ENCODE measurements at places on chromosomes 7 and 10.

GRCh38 chr7:106369816-106370215 is 85.0 kb upstream of the NAMPT start:
- no peak for DNase-seq

DNA sequence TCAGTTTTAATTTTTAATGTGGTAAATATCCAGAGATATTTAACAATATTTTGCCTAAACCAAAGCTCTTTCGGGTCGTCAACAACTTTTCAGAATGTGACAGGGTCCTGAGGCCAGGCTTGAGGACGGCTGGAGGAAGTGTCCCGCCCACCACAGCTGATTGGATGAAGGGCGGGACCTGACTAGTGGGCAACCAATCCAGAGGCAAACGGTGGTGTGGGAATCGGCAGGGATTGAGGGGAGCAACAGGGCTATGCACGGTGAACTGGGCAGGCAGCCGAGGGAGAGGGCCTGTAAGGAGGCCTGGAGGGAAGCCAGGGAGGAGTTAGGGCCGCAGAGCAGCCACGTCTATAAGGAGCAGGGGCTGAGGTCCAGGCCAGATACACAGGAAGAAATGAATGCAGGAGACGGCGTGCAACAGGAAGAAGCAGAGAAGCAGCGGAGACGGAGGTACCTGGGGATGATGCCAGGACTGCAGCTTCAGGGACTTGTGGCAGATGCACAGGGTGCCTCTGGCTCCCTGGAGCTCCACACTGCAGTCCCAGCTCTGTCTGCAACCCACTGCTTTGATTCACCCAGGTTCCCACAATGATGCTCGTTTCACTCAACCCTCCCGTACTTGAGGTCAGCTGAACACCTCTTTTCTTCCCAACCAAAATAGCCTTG is 46.1 kb upstream of the ZMIZ1 start:
- no peak for DNase-seq

DNA sequence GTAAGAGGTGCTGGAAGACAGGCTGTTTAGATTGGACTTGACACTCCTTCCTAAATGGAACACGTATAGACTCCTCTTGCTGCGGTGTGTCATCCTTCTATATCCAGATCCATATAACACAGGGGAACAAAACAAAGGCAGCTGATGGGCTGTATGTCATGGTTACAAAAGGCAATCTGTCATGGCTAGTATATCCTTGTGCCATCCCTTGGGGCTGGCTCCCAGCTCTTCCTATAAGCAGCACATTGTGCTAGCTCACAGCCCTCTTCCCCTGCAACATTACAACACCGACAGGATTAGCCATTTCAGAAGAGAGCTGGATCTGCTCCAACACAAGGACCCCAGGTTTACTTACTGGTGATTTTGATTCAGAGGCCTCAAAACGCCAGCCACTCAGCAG is 15.3 kb downstream of the LIPK start:
- DNase-seq: no peak

- no peak for DNase-seq
These were observed 34.1 kb upstream of the NOBOX start for GRCh38 chr7:144437370-144438191.

GRCh38 chr7:30750683-30751650 is 968 bp upstream of the INMT start:
- DNase-seq: no peak

- DNase-seq: no peak
These were observed 615.0 kb downstream of the ANKRD7 start for GRCh38 chr7:118839515-118839914.

GRCh38 chr10:122576291-122576690 is 15.7 kb downstream of the DMBT1 start:
- DNase-seq: no peak

GRCh38 chr7:13139436-13139835 is 452.0 kb downstream of the ARL4A start:
- DNase-seq: no peak

DNA sequence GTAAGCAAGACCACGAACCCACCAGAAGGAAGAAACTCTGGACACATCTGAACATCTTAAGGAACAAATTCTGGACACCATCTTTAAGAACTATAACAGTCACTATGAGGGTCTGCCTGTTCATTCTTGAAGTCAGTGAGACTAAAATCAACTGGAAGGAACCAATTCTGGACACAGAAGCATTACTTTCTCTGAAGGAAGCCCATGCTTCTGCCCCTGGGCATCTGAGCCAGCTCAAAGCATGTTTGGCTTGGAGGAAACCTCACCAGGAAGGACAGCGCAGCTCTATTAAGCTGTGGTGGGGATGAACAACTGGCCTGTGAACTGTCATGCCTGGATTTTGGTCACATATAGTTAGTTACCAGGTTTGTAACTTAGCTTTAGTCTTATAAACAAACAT is 132.4 kb upstream of the GDF10 start:
- DNase-seq: no peak

- no peak for DNase-seq
These were observed 182.3 kb upstream of the CDCA7L start for GRCh38 chr7:22127835-22128527.

DNA sequence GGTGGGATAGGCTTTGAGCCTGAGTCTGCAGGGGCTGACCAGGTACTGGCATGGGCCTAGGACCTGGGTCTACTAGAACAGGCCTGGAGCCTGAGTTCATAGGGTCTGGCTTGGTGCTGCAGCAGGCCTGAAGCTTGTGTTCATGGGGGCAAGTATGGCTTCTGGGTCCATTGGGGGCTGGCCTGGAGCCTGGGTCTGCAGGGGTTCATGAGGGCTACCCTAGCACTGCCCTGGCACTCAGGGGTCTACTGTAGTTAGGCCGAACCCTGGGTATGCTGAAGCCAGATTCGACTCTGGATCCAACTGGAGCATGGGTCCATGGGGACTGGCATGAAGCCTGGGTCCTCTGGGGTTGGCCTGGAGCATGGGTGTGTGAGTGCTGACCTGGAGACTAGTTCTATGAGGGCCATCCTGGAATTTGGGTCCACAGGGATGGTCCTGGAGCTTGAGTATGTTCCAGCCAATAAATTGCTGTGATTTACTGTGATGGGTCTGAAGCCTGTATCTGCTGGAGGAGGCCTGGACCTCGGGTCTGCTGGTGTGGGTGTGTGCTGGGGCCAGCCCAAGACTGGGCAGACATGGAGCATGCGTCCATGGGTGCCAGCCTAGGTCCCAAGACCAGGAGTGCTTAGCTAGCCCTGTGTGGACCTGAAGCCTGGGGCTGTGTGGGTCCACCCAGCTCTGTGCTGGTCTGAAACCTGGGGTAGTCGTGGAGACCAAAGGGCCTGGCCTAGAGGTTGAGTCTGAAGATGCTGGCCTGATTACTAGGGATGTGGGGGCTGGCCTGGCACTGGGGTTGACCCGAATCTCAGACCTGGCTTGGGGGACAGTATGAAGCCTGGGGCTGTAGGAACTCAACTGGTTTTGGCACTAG is 235.5 kb downstream of the NXPH1 start:
- DNase-seq: no peak

All from stimulated activated CD4-positive, alpha-beta T cell treated with anti-CD3 and anti-CD28 coated beads, Interleukin-1b, Interleukin-23, amount 100 ng/mL, for 1 hour (primary cell).